ENCODE measurements at places on chromosomes 13 and 19.

DNA sequence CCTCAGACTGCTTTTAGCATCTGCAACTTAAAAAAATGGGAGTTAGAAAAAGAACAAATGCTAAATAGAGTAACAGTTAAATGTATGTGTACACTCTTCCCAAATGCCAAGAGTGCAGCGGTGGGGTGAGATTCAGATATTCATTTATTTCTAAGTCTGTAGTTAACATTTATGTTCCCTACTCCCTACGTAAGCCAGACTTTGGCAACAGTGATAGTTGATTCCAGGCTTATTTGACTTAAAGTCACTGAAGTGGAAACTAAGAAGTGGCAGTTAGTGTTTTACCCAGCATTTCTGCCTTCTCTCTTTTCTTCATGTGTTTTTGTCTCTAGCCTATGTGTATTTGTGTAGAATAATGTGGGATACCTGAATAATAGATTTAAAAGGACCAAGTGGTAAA, 4.5 kb downstream of the MIR17HG start:
- DNase-seq, result no peak

- DNase-seq, result no peak
Observed at GRCh38 chr13:45896285-45896684, 44.7 kb upstream of the SIAH3 start.

- DNase-seq, result no peak
Observed at GRCh38 chr13:79853251-79853650, 372.3 kb downstream of the NDFIP2 start.

DNA sequence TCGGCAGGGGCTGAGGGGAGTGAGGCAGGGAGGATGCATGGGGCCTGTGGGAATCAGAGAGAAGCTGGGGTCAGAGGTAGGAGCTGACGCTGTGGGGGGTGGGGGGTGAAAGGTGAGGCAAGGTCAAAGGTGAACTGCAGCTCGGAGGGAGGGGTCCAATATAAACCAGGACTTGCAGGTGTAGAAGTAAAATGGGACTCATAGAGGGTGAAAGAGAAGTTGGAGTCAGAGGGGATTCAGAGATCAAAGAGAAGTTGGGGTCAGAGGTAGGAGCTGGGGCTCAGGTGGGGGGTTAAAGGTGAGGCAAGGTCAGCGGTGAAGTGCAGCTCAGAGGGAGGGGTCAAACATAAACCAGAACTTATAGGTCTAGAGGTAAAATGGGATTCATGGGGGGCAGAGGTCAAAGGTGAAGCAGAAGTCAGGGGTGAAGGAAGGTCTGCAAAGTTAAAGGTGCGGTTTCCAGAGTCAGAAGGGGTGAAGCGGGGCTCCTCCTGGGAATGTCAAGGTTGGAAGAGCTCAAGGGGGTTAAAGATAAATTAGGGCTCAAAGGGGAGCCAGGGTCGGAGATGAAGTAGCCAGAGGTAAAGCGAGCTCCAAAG, 7.6 kb downstream of the TUBB4A start:
- DNase-seq, result no peak

DNA sequence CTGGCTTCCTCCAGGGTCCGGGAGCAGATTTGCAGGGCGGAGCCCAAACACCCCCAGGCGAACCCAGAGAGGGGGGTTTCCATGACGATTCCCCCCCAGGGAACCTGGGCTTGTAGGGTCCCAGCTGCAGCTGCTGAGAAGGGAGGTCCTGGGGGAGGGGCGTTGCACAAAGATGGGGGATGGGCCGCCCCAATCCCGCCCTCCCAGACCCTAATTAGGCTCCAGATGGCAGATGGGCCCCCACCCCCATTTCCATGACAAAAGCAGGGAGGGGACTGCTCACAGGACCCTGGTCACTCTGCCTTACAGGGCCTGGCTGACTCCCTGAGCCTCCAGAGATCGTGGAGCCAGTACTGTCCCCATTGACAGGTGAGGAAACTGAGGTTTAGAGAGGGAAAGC, 15.2 kb downstream of the ELAVL3 start:
- DNase-seq, result no peak

DNA sequence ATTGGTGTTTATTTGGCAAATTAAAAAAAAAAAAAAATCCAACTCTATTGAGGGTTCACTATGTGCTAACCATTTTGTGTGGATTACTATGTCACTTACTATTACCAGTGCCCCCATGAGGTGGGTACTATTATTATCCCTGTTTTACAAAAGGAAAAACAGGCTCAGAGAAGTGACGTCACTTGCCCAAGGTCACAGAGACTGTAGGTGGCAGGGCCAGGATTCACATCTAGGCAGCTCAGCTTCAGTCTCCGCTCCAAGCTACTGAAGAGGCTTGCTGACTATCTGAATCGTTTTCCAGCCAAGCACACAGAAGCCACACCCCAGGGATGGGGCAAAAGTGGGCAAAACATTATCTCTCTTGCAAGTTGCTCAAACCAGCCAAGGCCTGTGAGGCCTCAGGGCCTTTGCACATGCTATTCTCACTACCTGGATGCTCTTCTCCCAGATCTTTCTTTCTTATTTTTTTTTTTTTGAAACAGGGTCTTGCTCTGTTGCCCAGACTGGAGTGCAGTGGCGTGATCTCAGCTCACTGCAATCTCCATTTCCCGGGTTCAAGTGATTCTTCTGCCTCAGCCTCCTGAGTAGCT, 4.8 kb upstream of the ANGPTL8 start:
- DNase-seq, result no peak

DNA sequence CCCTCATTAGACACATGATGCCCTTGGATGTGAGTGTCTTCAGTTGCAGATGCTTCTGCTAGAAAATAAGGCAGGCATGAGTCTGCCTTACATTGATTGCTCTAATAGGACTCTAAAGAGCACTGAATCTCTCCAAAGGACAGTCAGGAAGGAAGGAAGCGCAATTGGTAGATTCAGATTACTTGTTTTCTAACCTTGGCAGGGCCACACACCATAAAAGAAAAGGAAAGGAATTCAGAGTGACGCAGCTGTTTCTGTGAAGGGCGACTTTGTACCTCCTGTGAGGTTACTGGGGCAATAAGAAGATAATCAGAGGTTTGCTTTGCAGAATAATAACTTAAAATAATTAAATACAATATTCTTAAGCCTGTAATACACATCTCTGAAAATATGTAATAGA, 48.0 kb downstream of the FRY start:
- DNase-seq, result no peak

DNA sequence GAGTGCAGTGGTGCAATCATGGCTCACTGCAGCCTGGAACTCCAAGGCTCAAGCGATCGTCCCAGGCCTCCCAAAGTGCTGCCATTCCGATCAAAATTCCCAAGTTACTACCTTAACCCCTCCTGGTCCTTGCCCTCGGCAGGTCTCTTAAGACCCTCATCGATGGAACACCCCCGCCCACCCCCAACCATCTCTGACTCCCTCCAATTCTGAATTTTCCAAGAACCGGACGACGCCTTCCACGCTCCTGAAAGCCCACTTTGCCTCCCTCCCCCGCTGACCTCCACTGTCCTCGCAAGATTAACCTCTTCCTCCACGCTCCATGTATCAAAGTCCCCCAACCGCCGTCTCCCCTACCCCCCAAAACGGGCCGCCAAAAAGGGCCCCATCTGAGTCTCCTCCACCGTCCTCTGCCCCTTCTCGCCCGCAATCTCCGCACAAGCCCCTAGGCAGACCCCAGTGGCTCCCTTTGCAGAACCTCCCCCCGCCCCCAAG, 539 bp downstream of the DAPK3 start:
- DNase-seq, result no peak
